HT1080 (cell line): ENCODE measurements at places on chromosomes 1 and 21. TPM values are rescaled to one million over a fixed set of nuclear protein-coding genes. Genes with fewer than 3 reads are reported as not detected.

- DNase-seq: no peak
Measured at GRCh38 chr1:33374336-33375105, 53.6 kb upstream of the A3GALT2 start.

DNA sequence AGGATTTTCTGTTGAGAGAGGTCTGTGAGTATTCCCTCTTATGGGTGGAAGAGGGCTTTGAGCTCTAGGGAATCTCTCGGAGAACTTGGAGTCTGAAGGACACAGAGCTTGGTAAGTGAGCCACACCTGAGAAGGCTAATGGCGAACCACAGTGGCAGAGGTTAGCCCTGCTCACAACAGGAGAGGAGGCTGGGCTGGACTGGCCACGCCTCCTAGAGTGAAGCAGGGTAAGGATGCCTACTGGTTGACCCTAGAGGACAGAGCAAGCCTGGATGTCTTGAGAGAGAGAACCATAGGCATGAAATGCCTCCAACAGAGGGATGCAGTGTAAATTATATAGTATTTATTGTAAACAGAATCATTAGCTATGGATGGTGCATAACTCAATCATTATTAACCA lies 232.6 kb downstream of the PCP4 start:
- no peak for DNase-seq

DNA sequence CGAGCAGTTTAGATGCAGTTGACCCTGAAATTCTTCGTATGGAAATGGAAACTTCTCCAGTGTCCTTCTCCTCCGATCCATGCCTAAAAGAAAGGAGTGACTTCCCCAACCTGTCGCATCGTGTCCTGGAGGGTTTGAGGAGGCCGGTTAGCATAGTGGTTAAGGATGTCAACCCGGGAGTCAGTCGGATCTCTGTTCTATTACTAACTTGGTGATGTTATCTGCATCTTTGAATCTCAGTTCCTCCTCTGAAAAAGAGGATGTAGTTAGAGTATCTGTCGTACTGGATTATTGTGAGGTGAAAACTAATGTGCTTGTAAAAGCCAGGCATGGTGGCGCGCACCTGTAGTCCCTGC lies 684 bp downstream of the ZBTB8B start:
- no peak for DNase-seq

GRCh38 chr1:25100151-25100833 lies 132.0 kb downstream of the SYF2 start:
- DNase-seq: no peak

DNA sequence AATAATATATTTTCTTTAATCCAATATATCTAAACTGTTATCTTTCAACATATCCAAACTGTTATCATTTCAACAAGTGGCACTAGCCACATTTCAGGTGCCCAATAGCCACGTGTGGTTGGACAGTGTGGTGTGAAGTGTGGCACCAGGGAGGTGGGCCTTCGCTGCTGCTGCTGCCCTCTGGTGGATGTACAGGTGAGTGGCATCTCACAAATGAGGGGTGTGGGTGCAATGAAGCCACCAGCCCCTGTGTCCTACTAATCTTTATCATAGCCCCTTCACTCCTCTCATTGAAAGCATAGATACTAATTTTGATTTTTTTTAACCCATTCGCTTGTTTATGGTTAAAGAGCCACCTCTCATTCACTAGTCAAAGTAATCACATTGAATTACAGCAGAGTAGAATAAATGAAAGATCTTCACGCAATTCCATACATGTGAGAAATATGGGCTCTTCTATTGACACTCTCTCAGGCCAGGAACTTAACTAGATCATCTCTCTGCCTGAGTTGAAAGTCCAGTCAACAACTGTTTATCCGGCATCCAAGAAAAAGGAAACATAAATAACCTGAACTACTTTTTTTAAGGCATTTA lies 499.2 kb downstream of the OMA1 start:
- DNase-seq: peak; percentile 10

GRCh38 chr21:26331205-26331980 lies 160.8 kb upstream of the APP start:
- no peak for DNase-seq

DNA sequence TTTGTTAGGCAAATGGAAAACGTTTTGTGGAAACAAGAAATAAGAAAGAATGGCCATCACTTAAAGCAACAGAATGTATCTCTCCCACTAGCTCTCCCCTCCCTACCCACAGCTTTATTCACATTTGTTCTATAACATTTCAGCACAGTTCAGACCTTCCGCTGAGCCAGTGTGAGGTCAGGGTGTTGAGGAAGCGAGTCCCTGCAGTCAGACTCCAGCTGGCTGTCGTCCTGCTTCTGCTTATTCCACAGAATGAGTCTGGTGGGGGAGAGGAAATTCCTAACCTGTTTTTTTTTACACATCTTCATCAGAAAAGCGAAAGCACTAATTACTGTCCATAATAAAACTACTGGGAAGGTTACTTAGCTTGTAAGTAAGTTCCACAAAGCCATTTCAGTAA lies 39.0 kb downstream of the MRPL39 start:
- DNase-seq: peak; percentile 51

- no peak for DNase-seq
Measured at GRCh38 chr1:194809665-194810064, 1623.3 kb upstream of the B3GALT2 start.

DNA sequence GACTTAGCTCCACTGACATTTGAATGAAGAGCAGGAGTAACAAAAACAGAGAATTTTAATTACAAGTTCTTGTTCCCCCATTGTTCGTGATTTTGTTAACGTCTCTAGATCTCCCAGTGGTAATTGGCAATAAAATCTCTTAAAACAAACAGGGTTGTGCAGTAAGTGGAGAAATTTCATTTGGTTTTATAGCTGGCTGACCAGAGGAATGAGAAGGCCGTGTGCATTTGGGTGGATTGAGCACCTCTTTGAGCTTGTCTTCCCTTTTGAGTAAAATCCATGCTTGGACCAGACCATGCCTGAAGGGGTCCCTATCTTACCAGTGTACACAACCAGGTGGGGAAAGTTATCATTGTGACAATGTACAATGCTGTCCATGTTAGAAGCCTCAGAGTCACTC lies 137.8 kb downstream of the HIVEP3 start:
- no peak for DNase-seq

- DNase-seq: no peak
Measured at GRCh38 chr1:12338017-12338416, 108.2 kb downstream of the VPS13D start.

DNA sequence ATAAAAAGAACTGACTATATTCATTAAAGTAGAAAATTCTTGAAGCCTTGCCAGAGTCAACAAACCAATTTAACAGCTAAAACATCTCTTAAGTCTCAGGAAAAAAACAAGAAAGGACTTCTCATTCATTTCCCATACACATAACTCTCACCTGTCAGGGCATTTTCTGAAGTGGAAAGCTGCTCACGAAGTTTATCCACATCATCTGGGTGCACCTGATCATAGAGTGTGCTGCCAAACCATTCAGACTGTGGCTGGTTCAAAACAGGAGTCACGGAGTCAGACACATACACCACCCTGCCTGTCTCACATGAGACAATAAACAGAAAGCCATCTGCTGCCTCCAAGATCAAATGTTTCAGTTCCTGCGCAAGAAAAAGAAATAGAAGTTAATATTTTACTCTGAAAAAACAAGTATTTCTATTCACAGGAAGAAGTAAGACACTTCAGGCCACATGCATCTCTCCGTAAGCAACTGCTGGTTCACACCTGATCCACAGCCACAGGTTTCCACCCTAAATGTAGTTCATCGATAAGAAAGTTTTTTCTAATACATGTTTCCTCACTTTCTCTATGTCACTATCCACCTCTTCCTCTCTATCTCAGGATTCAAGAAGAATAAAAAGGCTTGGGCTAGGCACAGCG lies 28.2 kb upstream of the CTSK start:
- DNase-seq: no peak

DNA sequence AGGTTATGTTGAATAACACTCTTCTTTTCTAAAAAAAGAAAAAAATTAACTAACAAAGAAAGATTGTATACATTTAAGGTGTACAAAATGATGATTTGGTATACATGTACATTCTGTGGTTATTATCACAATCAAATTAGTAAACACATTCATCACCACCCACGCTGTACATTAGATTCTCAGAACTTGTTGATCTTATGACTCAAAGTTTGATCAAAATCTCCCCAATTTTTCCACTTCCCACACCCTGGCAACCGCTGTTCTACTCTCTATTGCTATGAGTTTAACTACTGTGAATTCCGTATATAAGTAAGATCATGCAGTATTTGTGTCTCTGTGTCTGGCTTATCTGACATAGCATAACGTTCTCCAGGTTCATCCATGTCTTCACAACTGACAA lies 469.5 kb upstream of the CHRM3 start:
- no peak for DNase-seq

DNA sequence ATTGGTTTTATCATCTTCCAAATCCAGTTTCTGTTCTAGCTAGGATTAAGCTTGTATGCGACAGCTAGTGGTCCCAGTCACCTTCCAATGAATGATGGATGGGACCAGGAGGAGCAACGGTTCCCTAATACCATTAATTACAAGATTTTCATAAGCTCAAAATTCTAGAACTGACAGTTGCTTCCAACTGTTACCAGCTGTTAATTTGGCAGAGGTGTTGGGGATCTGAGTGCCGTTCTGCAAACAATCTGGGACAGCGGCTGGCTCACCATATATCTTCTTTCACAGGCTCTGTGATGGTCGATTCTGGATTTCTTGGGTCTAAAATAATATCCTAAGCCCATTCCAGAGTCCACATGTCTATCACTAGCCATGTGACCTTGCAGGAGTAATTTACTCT lies 34.5 kb upstream of the RALGPS2 start:
- DNase-seq: no peak

DNA sequence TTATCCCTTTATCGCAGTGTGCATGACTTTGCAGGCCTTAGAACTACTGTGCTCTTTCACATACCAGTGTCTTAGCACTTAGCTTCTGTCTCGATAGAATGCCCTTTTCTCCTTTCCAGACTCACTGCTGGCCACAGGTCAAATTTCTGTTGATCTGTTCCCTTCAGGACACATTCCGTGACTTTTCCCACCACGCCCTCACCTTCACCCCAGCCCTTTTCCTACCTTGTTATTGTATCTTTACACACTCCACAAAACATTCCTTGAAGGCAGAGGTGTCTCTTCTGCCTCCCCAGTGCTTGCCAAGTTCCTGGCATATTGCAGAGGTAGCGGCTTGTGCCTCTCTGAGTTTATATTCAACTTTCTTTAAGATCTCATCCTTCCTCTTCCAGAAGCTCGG lies 3.7 kb upstream of the IGSF9 start:
- DNase-seq: no peak

- DNase-seq: no peak
Measured at GRCh38 chr1:230400007-230400344, 26.2 kb downstream of the PGBD5 start.

DNA sequence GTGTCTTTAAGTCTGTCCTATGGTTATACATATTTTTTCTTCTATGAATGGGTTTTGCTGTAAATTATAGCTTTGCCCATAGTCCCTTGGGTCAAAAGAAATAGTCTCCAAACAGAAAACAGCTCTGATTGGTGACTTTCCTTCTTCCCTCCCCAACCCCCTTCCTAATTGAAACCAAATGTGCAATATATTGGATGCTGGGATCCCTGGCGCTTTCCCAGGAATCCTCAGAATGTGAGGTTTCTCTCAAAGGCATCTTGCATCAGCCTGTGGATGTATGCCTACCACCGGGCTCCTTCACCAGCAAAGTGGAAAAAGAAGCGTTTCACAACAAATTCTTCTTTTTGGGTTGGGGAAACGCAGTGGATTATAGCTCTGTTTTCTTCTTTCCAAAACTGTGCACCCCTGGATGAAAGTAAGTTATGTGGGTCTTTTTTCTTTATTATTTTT lies at the start of gene DDR2:
DDR2 (plus strand) TSS at position 248 of the 450 bp plus-strand sequence. CDS start 86,600 bp downstream, outside the sequence.
- DNase-seq: peak; percentile 86

- no peak for DNase-seq
Measured at GRCh38 chr21:45158491-45159423, 84.4 kb downstream of the ADARB1 start.

- DNase-seq: no peak
Measured at GRCh38 chr1:243819438-243819839, 30.6 kb downstream of the AKT3 start.

- peak; percentile 46 for DNase-seq
Measured at GRCh38 chr1:70504821-70505193, 93.7 kb downstream of the CTH start.

AMY1A gene
- total RNA-seq: not detected in 2 replicates

PER3 gene
- total RNA-seq: 2.7 and 3.6 TPM in 2 replicates

RGS1 gene
- not detected in 2 replicates for total RNA-seq

KCNQ4 gene
- total RNA-seq: 0.06 TPM in 1 of 2 replicates, not detected in the other

KCNJ9 gene
- total RNA-seq: not detected in 2 replicates

CLDN19 gene
- not detected in 2 replicates for total RNA-seq

PCBP3 gene
- total RNA-seq: not detected in 2 replicates

ZNF683 gene
- not detected in 2 replicates for total RNA-seq
